ENCODE measurements at places on chromosomes 2 and 18. TPM values are rescaled to one million over a fixed set of nuclear protein-coding genes. Genes with fewer than 3 reads are reported as not detected.

DNA sequence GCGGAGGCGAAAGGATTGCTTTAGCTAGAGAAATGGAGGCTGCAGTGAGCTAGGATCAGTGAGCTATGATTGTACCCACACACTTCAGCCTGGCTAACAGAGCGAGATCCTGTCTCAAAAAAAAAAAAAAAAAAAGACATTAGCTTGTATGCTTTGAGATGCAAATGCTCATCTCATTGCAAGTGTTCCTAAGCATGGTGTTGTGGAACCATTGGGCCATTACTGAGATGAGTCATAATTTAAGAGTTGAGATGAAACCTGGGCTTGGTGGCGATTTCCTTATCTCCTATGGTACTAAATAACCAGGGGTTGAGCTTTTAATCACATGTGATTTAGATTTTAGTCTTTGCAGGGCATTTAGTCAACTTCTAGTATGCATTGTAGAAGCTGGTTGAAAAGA is 2.2 kb downstream of the PLEKHA3 start:
- no peak for DNase-seq

GRCh38 chr2:168252976-168253375 is 5.6 kb upstream of the STK39 start:
- DNase-seq = no peak

DNA sequence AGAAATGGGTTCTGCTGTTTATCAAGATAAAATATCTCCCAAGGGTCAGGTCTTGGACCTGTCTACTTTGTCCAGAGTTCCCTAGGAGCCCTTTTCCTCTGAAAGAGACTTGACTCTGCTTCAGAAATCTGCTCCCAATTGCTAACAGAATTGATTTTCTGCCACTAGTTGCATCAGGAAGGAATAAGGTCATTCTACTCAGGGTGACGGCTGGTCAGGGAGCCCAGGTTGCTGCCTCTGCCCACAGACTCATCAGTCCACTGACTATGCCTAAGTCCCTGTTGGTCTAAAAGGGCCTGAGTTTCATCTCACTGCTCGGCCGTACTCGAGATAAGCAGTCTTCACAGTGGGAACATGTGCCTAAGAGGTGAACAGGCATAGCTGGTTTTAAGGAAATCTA is 61.2 kb downstream of the EVA1A start:
- no peak for DNase-seq

SPRED2 gene
- total RNA-seq = 8.2 TPM

TM4SF20 gene
- not detected for total RNA-seq

SNTG2 gene
- 4.5 TPM for total RNA-seq
